HepG2 (cell line): ENCODE measurements at places on chromosomes 1 and 21.

GRCh38 chr1:50968158-50968820 lies 1.8 kb upstream of the CDKN2C start:
- DNase-seq: peak; percentile 76

GRCh38 chr1:150160964-150161621 lies 11.4 kb downstream of the PLEKHO1 start:
- no peak for DNase-seq

GRCh38 chr1:215181518-215181917 lies 99.0 kb downstream of the KCNK2 start:
- peak; percentile 1 for DNase-seq

DNA sequence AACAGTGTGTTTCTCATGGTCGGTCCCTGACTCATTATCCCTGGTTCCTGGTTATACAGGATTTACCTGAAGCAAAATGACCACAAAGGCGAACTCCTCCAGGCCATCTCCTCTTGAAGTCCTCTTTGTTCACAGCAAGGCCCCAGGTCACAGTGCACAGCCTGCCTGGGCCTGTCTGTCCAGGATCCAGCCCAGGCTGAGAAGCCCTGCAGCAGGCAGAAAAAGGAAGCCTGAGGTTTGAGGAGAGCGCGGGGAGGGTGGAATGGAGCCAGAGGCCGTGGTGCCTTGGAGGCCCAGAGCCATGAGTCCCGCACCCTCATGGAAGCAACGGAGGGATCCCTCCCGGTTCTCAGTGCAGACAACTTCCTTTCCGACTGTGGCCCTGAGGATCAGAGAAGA lies 136.8 kb upstream of the IRF2BP2 start:
- DNase-seq: no peak

- DNase-seq: no peak
These were observed 1018.2 kb upstream of the PRMT6 start for GRCh38 chr1:106038260-106038659.

DNA sequence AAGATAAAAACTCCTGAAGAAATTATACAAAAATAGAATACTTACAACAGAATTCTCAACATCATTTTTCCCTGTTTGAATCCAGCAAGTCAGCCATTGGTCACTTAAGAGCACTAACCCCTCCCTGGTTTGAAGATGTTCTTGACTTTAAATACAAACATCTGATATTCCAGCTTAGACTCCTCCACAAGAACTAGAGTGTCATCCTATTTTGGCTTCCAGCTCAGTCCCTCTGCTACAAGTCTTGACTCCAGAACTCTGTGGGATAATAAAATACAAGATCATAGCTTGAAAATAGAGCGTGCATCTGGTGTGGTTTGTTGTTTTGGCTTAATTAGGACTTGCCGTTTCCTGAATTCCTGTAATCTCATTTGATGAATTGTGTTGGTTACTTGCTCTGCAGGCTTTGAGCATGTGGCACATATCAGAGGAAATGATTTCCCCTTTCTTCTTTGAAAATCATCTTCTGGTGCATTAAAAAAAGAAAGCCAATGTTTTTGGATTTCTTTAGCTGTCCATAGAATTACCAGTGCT lies 63.7 kb upstream of the DPT start:
- no peak for DNase-seq

- DNase-seq: no peak
These were observed at the start of gene MAPKAPK2 for GRCh38 chr1:206684478-206685333. Gene MAPKAPK2, plus strand, starts transcription at chr1:206684905. Its CDS starts 325 bp downstream, at chr1:206685230.

DNA sequence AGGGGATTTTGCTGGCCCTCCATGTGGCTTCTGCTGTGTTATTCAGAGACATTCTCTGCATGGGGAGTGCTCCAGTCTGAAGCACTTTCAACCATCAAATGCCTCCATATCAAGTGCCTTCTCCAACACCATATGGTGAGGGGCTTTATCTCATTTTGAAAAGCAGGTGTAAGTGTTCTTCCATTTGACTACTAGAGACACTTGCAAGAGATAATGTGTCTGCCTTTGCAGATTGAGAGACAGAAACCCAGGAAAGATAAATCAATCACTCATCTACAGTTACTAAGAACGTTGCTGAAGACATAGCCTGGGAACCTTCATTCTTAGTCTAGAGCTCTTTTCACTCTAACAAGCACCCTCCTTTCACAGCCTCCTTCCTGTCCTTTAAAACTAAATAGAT lies 29.5 kb upstream of the REG4 start:
- no peak for DNase-seq

DNA sequence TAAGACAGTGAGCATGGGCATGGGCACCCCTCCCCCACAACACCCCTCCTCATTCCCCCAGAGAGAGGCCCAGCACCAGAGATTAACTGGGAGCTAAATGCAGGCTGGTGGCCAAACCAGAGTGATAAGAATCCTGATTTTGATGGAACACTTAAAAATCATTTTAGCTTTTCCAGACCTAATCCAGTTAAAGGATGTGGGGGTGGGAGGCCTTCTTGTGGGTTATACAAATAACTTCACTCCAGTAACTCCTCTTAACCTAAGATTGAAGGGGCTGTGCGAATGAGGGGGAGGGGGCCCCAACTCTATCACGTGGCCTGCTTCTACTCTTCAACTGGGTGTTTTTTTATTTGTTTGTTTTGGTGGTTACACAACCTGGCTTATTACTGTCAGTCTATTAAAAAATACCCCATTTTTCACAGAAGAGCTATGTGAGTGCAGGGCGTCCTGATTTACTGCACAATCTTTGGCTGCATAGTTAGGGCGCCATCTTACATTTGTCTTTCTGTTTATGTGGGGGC lies 398.1 kb upstream of the LYPLAL1 start:
- DNase-seq: no peak

DNA sequence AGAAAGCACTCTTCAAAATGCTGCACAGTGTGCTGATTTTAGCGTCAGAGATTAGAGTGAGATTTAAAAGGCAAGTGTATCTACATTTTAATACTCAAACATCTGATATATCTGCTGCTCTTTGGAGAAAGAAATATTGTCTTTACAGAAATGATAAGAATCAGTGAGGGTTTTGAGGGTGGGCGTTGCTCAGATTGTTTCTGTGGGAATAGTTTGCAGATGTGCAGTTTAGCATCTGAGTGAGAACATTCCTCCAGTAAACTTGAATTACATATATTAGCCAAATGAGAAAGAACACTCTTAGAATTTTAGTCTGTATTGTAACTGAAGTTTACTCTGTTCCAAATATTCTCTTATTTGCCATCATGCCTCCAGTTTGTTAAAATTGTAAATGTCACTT lies 549.2 kb downstream of the NEGR1 start:
- no peak for DNase-seq

GRCh38 chr1:197973206-197973605 lies 56.0 kb downstream of the LHX9 start:
- no peak for DNase-seq

- DNase-seq: no peak
These were observed 687 bp upstream of the ERI3 start for GRCh38 chr1:44355582-44356305.

- peak; percentile 29 for DNase-seq
These were observed 89.0 kb upstream of the SERTAD4 start for GRCh38 chr1:210143465-210144062.

DNA sequence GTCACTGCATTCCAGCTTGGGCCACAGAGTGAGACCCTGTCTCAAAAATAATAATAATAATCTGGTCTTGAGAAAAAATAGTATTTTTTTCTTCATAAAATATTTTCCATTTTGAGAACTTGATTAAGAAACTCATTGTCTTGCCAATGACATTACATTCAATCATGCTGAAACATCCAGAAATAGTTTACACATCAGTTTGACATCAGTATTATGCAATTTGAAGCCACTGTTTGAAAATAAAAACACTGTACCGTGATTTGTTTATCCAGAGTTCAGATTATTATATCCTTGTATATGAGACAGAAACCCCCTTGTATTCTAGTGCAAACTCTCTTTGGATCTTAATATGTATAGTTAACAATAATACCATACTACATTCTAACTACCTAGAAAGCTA lies 6.9 kb downstream of the FMO2 start:
- DNase-seq: no peak

- DNase-seq: peak; percentile 38
These were observed 90.2 kb upstream of the TSPAN2 start for GRCh38 chr1:115179397-115180079.

- DNase-seq: no peak
These were observed 18.7 kb downstream of the MIER1 start for GRCh38 chr1:66943361-66943969.

- DNase-seq: no peak
These were observed 117.2 kb downstream of the SLC25A24 start for GRCh38 chr1:108082738-108083562.

GRCh38 chr21:37245151-37245550 lies 22.0 kb downstream of the VPS26C start:
- DNase-seq: no peak

DNA sequence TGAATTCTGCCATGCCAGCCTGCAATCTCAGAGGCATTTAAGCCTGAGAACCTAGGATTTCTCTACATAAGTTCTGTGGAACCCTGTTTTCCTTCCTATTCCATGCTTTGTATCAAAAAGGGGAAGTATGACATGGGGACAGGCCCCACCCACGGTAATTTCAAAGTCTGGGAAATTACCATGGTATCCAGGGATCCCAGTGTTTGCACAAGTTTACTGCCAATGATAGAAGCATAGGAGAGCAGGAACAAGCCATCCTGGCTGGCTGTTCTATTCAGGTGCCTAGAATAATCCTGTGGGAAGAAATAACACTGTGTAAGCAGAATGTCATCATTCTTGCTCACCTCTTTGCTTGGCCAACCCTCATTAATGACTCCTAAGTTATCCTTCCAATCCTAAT lies 53.8 kb upstream of the ATP1B1 start:
- no peak for DNase-seq

- peak; percentile 35 for DNase-seq
These were observed 12.5 kb upstream of the SPSB1 start for GRCh38 chr1:9280015-9280860.

GRCh38 chr1:2205191-2205952 lies 10.8 kb upstream of the FAAP20 start:
- peak; percentile 69 for DNase-seq

DNA sequence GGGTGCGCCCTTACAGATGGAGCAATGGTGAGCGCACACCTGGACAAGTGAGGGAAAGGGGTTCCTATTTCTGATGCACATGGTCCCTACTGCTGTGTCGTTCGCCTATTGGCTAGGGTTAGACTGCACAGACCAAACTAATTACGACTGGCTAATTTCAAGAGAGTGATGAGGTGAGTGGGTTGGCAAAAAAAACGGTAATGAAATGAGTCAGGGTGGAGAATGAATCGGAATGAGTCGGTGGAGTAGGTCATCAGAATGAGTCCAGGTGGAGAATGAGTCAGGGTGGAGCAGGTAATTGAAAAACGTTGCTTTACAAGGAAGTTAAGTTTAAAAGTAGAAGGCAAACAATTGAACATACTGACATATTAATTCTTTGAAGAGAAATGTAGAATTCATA lies 79.8 kb downstream of the WDR4 start:
- DNase-seq: no peak

DNA sequence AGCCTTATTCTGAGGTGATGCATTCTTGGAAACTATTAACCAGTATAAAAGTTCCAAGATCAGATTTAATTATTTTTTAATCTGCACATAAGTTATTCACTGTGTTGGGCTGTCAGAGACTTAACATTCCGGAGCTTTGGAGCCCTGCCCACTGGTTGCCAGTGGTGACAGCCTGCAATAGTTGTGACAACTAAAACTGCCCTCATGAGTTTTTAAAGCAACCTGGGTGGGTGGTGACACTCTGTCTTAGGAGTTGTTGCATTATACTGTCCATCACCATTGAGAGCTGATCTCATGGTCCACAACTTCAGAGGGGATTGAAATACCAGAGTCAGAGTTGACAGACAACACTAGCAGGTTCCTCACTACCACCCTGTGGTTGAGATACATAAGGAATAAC lies 653.9 kb upstream of the USP24 start:
- no peak for DNase-seq

DNA sequence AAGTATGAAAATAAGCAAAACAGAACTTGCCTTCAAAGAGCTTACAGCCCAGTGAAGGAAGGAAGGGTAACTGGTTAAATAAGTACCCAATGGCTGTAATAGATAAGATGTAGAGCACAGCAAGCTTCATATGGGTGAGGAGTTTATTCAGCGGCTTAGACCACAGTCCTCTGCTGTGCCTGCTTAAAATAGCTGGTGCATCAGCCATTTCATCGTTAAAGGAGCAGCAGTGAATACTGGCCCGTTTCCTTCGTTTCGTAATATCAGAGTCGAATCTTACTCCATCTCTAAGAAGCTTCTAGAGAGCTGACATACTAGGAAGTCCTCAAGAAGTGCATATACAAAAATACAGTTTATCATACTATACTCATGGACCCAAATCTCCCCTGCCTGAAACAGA lies 286.5 kb downstream of the NFIA start:
- DNase-seq: no peak

GRCh38 chr1:115193046-115193828 lies 103.9 kb upstream of the TSPAN2 start:
- DNase-seq: no peak

- DNase-seq: no peak
These were observed 153.4 kb downstream of the FMN2 start for GRCh38 chr1:240244968-240245628.

GRCh38 chr1:157562515-157562914 lies 10.2 kb upstream of the FCRL5 start:
- DNase-seq: no peak

DNA sequence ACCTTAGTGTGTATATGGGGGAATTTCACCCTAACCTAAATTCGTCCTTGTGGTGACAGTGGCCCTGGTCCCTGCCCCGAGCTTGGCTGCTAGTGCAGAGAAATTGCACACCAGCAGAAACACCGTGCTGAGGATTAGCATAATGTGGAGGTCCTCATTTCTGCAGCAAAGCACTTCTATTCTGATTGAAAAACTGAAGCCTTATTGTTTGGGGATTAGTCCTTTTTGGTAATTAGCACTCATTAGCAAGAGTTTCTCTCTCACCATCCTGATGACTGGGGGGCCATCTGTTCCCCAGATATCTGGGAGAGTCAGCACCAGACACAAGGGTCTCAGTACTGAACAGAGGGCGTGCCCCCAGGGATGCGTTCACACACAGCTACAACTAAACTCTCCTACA lies 55.2 kb downstream of the AJAP1 start:
- DNase-seq: no peak

DNA sequence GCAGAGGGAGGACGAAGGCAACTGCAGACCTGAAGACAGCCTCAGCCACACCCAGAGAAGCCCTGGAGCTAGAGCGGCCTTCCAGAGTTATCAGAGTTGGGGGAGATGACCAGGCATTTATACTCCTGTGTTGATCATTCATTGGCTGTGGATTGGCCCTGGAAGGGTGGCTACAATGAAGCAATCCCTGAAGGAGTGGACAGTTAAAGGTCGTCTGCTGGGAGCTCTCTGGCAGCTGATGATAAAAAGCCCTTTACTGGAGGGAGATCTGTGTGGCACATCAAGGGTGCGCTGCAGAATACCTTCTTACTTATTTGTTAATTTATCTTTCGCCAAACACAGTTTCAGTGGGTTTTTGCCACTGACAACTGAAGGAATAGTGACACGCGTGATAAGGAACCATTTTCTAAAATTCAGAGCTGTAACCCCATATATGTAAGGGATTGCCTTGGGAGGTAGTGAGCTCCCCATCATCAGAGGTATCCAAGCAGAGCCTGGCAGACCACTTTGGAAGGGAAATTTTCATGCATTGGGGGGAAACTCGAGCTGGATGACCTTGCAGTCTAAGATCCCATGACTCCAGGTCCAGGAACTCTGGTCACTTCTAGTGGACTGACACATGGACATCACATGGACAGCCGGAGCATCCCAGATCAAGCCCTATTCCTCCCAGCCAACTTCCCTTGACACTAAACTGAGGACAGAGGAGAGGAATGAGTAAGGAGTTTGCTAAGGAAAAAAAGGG lies 126.4 kb upstream of the GADD45A start:
- no peak for DNase-seq
